ENCODE measurements at places on chromosomes 6 and 20. TPM values are rescaled to one million over a fixed set of nuclear protein-coding genes. Genes with fewer than 3 reads are reported as not detected.

The MAFB gene
- 0.18 TPM for total RNA-seq

The TCP11 gene
- total RNA-seq: not detected

The C6orf52 gene
- 2.5 TPM for total RNA-seq

The VSX1 gene
- not detected for total RNA-seq

DNA sequence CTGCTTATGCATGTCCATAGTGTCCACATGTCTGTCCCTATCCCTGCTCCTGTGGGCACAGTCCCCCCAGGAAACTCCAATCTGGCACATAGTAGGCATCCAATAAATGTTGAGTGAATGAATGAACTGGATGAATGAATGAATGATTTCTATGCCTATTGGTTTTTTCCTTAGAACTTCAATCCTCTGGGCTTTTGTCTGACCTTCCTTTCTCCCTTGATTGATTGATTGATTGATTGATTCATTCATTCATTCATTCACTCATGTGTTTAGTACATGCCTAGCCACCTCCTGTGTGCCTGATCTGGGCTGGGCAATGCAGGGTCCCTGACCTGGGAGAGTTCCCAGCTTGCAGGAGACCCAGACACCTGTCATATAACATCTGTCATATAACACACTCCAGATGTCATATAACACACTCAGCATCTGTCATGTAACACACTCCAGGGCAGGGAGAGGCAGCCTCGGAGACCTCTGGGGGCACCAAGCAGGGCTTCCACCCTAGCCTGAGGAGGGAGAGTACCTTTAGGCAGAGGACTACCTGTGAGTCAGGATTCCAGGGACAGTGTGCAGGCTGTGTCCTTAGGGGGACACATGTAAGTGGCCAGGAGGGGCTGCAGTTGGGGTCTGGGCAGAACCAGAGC lies 17.9 kb downstream of the VSTM2L start:
- DNase-seq: no peak

DNA sequence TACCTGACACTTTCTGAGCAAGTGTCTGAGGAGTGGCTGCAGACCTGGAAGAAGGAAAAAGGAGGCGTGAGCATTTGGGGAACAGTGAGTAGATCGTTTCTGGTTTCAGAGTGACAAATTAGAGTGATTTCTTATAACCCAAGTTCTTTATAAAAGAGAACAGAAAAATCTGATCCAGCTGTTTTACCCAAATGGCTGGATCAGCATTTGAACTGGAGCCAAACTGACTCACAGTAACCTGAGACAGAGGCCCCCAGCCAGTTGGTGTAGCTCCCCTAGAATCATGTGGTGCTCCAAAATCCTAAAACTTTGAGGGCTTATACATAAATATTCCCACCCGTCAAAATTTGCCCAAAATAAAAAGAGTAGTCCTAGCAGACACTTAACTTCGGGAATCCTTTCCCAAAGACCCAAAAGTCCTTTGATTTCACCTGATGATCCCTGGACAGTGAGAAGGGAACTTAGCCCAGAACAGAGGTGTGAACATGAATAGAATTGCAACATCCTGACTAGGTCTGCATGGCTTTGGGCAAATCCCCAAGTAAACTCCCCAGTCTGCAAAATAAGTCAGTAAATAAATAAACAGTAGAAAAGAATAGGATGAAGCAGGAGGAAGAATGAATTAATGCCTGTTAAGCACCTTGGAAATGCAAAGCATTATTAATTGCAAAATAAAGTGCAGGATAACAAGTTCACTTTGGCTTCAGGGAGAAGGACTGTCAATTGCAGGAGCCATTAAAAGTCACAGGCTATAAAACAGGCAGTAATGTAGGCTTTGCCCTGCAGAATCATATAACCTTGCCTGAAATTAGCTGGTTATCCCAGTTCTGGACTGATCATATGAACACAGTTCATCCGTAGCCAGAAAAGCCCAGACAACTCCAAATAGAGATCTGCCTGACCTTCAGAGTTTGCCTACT lies 262.0 kb upstream of the JARID2 start:
- no peak for DNase-seq

DNA sequence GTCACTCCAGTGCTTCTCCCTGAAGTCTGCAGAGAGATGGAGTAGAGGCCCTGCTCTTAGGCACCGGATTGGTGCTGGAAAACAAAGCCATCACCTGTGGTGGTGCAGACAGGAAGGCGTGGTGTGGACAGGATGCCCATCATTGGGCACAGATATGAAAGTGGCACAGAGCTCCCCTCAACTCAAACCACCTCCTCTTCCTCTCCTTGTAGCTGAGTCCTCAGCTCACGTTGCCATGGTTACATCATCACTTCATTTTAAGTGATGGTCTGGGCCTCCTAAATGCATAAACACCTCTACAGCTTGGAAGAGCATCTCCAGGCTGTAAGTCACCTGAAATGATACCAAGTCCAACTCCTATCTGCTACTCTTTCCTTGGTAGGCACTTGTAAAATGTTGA lies 8.0 kb upstream of the RTF2 start:
- no peak for DNase-seq
